ENCODE measurements at places on chromosomes 5 and 9. TPM values are rescaled to one million over a fixed set of nuclear protein-coding genes. Genes with fewer than 3 reads are reported as not detected.
A peak's percentile ranks its signal among the peaks of the same experiment; 100 is the strongest.

Gene FCN2
- total RNA-seq, result not detected

DNA sequence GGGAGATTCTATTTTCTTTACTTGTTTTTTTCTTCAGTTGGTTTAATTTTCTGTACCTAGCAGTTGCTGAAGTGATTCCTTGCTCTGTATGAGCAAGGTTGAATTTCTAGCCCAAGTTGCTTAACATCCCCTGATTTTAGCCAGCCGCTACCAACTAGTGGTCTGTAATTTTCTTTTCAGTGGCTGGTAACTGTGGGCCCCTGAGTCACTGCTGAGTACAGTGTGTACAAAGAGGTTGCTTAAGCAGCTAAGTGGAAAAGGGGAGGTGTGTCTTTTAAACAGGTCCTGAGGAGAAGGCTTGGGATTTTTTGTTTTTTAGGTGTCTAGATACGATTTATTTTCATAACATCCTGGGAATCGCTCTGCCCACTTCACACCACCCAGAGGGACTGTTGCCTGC is 254.7 kb downstream of the NR3C1 start:
- H3K36me3 ChIP-seq, result peaks cover 5% of the 10 kb centered on the region
- H3K27me3 ChIP-seq, result no peaks in the 10 kb centered on the region
- H3K4me1 ChIP-seq, result peaks cover 2% of the 10 kb centered on the region
- H3K4me3 ChIP-seq, result no peak overlapping the region

DNA sequence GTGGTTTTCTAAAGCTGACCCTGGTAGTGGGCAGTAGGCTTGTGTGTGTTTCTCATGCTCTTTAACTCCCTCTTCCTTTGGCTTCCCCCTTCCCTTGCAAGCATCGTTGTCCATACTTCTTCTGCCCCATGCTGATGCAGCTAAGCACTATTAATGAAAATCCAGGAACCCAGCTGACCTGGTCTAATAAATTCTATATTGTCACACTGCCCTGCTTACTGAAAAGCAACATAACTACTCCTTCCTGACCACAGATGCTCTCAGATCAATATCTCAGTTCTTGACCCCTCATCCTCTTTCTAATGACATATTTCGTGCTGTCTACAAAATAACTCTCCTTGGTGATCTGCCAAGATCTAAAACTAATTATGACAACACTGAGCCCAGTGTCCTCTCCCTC is 405.5 kb downstream of the EFNA5 start:
- H3K36me3 ChIP-seq, result no peaks in the 10 kb centered on the region
- H3K27ac ChIP-seq, result no peak overlapping the region
- DNase-seq, result no peak
- no peak overlapping the region for H3K4me3 ChIP-seq
- no peaks in the 10 kb centered on the region for H3K4me1 ChIP-seq

- H3K27me3 ChIP-seq, result peaks cover 44% of the 10 kb centered on the region
- peak; percentile 29 for DNase-seq
- peaks cover 2% of the 10 kb centered on the region for H3K4me1 ChIP-seq
Measured at GRCh38 chr9:88593537-88594185, 58.7 kb downstream of the NXNL2 start.

GRCh38 chr5:134438721-134439123 is 27.0 kb upstream of the CDKN2AIPNL start:
- DNase-seq, result no peak
- H3K36me3 ChIP-seq, result no peaks in the 10 kb centered on the region

- peak overlapping the region; percentile 32 for H3K27ac ChIP-seq
- H3K4me3 ChIP-seq, result no peak overlapping the region
- no peaks in the 10 kb centered on the region for H3K36me3 ChIP-seq
- DNase-seq, result no peak
- no peaks in the 10 kb centered on the region for H3K27me3 ChIP-seq
- H3K4me1 ChIP-seq, result peaks cover 4% of the 10 kb centered on the region
Measured at GRCh38 chr5:133319905-133320520, 268.2 kb downstream of the HSPA4 start.

Gene GFRA3
- not detected for total RNA-seq

Gene RFX3
- total RNA-seq, result 23.6 TPM

Gene CDX1
- total RNA-seq, result not detected

DNA sequence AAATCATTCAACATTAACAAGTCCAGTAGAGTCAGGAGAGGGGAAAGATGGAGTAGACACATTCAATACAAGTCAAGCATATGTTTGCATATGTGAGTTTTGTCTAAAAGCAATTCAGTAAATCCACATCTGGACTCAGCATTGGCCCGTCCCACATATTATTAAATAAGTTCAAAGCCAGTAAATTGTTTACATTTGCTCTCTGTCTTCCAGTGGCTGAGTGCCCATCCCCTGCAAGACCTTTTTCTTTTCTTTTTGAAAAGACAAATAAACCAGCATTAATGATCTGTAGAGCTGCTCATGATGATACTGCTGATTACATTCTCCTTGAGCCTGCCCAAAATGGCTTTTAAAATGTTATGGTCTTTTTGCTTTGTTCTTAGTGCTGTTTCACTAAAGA is 71.1 kb downstream of the TNC start:
- H3K27me3 ChIP-seq, result peaks cover 36% of the 10 kb centered on the region
- no peak overlapping the region for H3K4me3 ChIP-seq
- peaks cover 4% of the 10 kb centered on the region for H3K36me3 ChIP-seq
- H3K4me1 ChIP-seq, result peaks cover 2% of the 10 kb centered on the region
- DNase-seq, result no peak
- no peak overlapping the region for H3K27ac ChIP-seq

GRCh38 chr5:34517249-34517648 is 138.9 kb upstream of the RAI14 start:
- no peak overlapping the region for H3K4me3 ChIP-seq
- H3K4me1 ChIP-seq, result peaks cover 2% of the 10 kb centered on the region
- H3K36me3 ChIP-seq, result peaks cover 7% of the 10 kb centered on the region
- no peak overlapping the region for H3K27ac ChIP-seq

GRCh38 chr5:39419796-39420195 is 5.0 kb downstream of the DAB2 start:
- peaks cover 2% of the 10 kb centered on the region for H3K36me3 ChIP-seq
- H3K4me3 ChIP-seq, result no peak overlapping the region
- H3K27ac ChIP-seq, result no peak overlapping the region
- H3K27me3 ChIP-seq, result peaks cover 38% of the 10 kb centered on the region
- H3K4me1 ChIP-seq, result peaks cover 8% of the 10 kb centered on the region

Gene FGF18
- 0.50 TPM for total RNA-seq

DNA sequence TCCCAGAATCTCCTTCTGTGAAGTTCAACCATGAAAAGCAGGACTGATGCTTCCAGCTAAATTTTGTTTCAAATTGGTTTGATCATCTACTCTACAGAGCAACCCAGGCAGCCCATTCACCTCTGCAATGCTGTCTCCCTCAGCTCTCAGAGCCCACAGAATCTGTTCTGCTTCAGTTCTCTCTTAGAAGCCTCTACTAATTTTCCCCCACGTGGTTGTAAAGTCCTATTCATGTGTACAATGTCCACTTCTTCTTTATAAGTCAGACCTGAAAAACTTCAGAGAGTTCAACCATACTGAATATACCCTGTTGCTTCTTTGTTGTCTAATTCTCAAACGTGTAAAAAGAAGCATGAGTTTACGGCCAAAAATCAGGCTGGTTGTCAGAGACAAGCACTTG is 21.3 kb upstream of the FAM13B start:
- DNase-seq, result no peak
- no peaks in the 10 kb centered on the region for H3K27me3 ChIP-seq
- H3K27ac ChIP-seq, result peak overlapping the region; percentile 32
- peaks cover 12% of the 10 kb centered on the region for H3K4me1 ChIP-seq
- no peaks in the 10 kb centered on the region for H3K36me3 ChIP-seq
- H3K4me3 ChIP-seq, result no peak overlapping the region

DNA sequence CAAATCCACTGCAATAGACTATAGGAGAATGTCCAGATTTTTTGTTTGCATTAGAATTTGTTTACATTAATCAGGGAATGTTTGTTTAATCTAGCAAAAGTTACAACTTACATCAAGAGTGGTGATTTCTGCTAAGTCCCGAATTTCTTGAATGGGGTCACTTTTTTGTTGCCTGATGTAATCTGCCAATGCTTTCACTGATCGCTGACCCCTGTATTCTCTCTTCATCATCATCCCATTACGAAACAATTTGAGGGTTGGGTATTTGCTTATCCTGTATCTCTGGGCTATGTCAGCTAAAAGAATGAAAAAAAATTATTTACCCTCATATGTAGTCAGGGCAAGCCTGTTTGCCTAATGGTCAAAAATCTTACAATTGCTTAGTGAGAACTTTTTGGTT is 76.9 kb downstream of the ERP44 start:
- H3K27ac ChIP-seq, result no peak overlapping the region
- H3K4me1 ChIP-seq, result peaks cover 7% of the 10 kb centered on the region
- no peak overlapping the region for H3K4me3 ChIP-seq
- no peak for DNase-seq
- H3K27me3 ChIP-seq, result no peaks in the 10 kb centered on the region
- peaks cover 9% of the 10 kb centered on the region for H3K36me3 ChIP-seq

DNA sequence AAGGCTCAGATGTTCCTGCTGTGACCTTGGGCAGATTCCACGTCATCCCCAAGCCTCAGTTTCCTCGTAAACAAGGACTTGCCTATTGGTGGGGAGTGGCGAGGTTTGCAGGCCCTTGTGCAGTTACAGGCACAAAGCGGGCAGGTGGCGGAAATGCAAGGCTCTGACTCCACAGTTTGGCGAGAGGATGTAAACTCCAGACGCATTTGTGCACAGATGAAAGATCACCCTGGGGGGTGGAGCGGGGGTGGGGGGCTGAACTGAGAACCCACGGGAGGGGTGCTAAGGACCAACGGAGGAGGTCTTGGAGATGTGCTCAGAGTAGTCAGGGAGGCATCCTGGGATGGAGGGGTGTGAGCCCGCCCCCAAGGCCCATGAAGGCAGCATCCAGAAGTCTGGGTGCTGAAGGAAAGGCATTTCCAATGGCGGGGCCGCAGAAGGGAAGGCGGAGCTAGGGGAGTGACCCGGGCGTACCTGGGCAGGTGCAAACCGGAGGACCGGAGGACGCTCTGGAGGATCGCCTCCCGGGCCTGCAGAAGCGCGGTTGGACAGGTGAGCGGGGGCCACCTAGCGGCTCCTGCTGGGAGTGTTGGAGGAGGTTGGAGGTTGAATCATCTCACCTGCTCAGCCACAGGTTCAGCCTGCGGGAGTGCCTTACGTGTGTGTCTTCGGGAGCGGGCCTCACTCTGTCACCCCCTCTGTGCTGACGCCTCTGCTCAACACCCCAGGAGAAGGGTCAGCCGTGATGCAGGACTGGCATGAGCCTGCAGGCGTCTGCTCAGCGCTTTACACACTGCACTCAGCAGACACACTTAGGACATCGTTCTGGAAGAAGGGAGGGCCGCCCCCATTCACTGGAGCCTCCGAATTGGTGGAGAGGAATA is 1.9 kb upstream of the FIBCD1 start:
- H3K27me3 ChIP-seq, result peaks cover 67% of the 10 kb centered on the region
- peaks cover 13% of the 10 kb centered on the region for H3K4me1 ChIP-seq
- H3K36me3 ChIP-seq, result peaks cover 3% of the 10 kb centered on the region
- H3K27ac ChIP-seq, result no peak overlapping the region
- H3K4me3 ChIP-seq, result peak overlapping the region; percentile 50

DNA sequence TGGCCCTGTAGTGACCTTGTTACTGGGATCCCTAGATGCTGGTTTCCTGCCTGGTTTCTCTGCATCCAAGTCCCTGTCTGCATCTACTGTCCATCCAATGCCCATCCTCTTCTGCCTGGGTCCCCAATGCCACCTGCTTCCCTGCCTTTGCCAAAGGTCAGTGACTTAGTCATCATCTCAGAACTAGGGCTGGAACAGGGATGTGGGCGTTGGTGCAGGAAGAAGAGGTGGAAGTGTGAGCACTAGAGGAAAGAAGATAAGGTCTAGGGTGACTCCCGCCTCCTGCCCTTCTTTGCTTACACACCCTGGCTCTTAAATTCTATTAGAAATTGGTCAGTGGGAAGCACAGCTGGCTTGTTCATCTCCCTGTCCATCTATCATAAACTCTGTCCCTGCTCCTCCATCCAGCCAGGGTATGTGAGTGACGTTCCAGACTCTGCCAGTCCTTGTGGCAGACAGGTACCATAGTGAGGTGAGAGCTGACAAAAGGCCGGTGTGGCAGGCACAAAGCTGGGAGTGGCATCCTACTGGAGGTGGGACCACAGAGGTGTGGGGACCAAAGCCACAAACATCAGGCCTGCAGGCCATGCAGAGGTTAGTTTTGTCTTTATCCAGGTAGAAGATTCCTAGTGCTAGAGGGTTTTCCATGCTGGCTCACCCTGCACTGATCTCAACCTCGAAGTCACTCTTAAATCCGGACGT is 9.2 kb downstream of the PTPN3 start:
- DNase-seq, result no peak
- no peak overlapping the region for H3K4me3 ChIP-seq

Gene MPDZ
- total RNA-seq, result not detected

DNA sequence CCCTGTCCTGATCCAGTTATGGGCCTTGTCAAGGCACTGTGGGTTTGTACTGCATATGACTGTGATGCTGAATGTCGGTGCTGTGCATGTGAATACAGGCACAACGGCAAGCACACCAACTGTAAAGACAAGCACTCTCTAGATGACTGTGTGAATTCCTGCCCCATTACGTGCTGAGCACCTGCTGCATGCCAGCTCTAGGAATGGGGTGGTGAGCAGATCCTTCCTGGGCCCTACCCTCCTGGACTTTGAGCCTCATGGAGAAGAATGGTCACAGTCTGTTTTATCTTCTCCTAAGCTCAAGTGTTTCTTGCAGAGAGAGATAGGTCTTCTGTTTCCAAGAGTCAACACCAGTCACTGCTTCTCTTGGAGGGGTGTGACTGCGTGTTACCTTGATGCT is 56.0 kb upstream of the RARS1 start:
- no peaks in the 10 kb centered on the region for H3K36me3 ChIP-seq
- H3K4me3 ChIP-seq, result no peak overlapping the region
- no peaks in the 10 kb centered on the region for H3K27me3 ChIP-seq
- no peak overlapping the region for H3K27ac ChIP-seq
- peaks cover 4% of the 10 kb centered on the region for H3K4me1 ChIP-seq

All from T-helper 17 cell (primary cell).